ENCODE measurements at places on chromosomes 5 and 9.

GRCh38 chr9:128992995-128993394 is 35.1 kb downstream of the SH3GLB2 start:
- no peak for DNase-seq

- DNase-seq, result no peak
Measured at GRCh38 chr5:2685651-2686272, 65.7 kb downstream of the IRX2 start.

- no peak for DNase-seq
Measured at GRCh38 chr5:126009566-126009965, 413.6 kb upstream of the GRAMD2B start.

DNA sequence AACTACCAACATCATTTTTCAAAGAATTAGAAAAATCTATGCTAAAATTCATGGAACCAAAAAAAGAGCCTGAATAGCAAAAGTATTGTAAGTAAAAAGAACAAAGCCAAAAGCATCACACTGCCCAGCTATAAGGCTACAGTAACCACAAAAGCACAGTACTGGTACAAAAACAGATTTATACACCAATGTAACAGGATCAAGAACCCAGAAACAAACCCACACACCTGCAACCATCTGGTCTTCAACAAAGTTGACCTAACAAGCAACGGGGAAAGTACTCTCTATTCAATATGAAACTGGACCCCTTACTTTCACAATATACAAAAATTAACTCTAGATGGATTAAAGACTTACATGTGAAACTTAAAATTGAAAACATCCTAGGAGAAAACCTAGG is 94.2 kb upstream of the TARS1 start:
- DNase-seq, result no peak

DNA sequence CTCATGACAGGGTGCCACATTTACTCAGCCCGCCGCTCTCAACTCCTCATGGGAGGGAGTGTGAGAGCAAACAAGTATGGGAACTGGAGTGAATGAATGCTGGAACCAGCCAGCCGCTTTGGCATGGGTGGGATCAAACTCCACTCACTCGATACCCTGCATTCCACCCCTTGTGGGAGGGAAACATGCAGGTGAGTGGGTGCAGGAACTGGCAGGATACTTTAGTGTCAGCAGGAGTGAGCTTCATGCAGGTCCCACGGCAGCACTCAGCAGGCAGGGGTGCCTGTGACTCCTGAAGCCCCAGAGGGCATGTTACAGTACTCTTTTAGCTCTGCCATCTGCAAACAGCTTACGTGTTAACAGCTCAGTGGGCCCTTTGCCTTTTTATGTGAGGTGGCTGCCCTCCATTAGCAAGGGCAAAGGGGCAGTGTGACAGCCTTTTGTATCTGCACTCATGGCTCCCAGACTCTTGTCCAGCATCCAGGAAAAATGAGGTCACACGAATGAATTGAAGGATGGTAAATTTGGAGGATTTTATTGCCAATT is 433.2 kb upstream of the NMUR2 start:
- DNase-seq, result no peak

DNA sequence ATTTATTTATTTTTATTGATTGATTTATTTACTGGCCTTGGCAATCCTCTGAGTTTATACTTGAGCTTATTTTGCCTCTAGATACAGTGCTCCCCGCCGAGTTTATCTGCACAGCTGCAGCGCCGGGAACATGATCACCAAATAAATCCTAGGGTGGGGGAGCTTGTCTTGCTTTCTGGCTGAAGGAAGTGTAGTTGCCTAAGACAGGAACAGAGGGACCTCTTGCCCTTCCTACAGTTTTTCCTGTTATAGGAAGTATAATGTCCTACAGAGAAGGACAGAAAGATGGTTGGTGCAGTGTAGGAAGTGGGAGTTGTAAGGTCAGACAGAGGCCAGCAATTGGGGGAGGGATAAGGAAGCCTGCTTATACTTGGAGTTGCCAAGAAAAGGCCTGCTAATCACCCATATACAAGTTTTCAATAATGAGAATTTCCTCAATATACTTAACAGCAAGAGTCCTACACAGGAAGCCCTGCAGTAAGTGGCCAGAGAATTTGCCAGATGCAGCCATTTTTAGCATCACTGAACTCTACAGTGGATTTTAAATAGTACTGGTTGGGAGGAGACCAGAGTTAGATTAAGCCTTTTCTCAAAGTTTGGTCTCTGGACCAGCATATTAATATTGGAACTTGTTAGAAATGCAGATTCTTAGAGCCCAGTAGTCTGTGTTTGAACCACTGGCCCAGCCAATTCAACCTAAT is 7.7 kb downstream of the AOPEP start:
- no peak for DNase-seq

- DNase-seq, result no peak
Measured at GRCh38 chr9:117307701-117308100, 107.2 kb downstream of the ASTN2 start.

DNA sequence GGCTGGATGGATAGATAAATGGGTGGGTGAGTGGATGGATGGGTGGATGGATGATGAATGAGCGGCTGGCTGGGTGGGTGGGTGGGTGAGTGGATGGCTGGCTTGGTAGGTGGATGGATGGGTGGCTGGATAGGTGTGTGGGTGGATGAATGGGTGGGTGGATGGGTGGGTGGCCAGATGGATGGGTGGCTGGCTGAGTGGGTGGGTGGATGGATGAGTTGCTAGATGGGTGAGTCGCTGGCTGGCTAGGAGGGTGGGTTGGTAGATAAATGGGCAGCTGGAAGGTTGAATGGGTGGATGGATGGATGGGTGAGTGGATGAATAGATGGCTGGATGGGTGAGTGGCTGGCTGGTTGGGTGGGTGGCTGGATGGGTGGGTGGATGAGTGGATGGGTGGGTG is 27.9 kb upstream of the CEP72 start:
- DNase-seq, result no peak

DNA sequence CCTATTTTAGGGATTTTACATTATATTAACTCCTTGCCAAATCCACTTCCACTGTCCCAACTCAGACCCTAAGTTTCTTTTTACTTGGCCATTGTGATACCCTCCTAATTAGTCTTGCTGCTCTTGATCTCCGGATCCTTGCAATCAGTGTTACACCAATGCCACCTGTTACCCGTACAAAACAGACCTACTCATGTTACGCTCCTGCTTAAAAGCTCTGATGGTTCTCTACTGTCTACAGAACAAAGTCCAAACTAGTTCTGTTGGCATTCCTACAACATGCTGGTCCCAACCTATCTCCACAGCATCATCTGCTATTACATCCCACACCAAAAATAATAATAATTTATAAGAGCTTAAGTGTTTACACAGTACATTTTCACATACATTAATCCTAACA is 9.8 kb downstream of the ECPAS start:
- DNase-seq, result no peak

GRCh38 chr5:15695215-15695731 is 195.3 kb downstream of the FBXL7 start:
- DNase-seq, result no peak
